ENCODE measurements at places on chromosomes 16 and 17. TPM values are rescaled to one million over a fixed set of nuclear protein-coding genes. Genes with fewer than 3 reads are reported as not detected.
A peak's percentile ranks its signal among the peaks of the same experiment; 100 is the strongest.

GRCh38 chr17:29069526-29070041 lies 26.6 kb downstream of the PIPOX start:
- no peaks in the 10 kb centered on the region for H3K4me1 ChIP-seq
- peaks cover 4% of the 10 kb centered on the region for H3K27me3 ChIP-seq
- no peak overlapping the region for H3K4me3 ChIP-seq

- H3K4me1 ChIP-seq: peaks cover 34% of the 10 kb centered on the region
- H3K27ac ChIP-seq: peak within 1 kb of the TSS; percentile 100
- peak; percentile 86 for DNase-seq
- H3K36me3 ChIP-seq: peaks cover 40% of the 10 kb centered on the region
Measured at GRCh38 chr17:4948166-4948930, at the start of gene PFN1. TSS of gene PFN1 (minus strand) at chr17:4948530. CDS start at chr17:4948394, 136 bp downstream.

- no peaks in the 10 kb centered on the region for H3K4me1 ChIP-seq
- no peak for DNase-seq
Measured at GRCh38 chr17:43998552-43998951, 5.9 kb upstream of the NAGS start.

GRCh38 chr16:73159296-73159695 lies 111.4 kb upstream of the ZFHX3 start:
- H3K27ac ChIP-seq: no peak overlapping the region
- DNase-seq: no peak
- no peaks in the 10 kb centered on the region for H3K4me1 ChIP-seq
- no peak overlapping the region for H3K4me3 ChIP-seq

GRCh38 chr16:67100569-67101310 lies 9.0 kb upstream of the PHAF1 start:
- no peak for DNase-seq
- H3K27ac ChIP-seq: no peak overlapping the region
- H3K4me3 ChIP-seq: no peak overlapping the region
- no peaks in the 10 kb centered on the region for H3K27me3 ChIP-seq
- peaks cover 2% of the 10 kb centered on the region for H3K4me1 ChIP-seq
- peaks cover 12% of the 10 kb centered on the region for H3K36me3 ChIP-seq

DNA sequence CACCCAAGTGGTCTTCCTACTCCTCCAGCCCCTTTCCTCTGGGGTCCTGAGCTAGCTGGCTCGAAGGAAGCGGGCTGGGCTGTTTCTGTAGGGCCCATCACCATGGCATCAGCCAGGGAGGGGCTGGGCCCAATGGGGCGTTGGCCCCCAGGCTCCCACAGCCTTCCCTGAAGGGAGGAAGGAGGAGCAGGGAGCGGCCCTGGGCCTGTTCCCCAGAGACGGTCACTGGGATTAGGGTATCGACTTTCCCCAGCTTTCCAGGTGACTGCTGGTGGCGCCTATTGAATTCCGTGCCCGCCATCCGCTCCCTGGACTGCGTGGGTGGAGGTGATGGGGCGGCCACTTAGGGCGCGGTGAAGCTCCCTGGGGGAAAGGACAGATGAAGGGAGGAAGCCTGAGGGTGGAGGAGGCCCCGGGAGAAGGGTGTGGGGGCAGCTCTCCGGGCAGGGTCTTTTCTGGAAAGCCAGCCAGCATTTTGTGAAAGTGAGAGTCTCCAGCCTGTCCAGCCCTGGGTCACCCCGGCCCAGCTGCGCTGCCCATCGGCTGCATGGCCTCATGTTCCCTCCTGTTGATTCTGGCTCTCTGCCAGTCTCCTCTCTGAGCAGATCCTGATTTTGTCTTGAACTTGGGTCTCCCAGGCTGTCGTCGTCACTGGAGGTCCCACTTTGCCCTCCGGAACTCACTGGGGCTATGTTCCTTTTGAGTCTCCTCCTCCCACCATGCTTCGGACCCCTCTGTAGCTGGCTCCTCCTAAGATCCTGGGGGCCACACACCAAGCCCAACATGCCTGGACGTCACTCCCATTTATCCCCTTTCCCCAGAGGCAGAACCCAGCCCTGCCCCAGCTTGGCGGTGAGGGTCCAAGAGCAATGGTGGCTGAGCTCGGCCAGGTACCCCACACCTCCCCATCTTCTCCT lies 9.8 kb downstream of the NHERF1 start:
- H3K4me1 ChIP-seq: peaks cover 53% of the 10 kb centered on the region
- H3K27me3 ChIP-seq: no peaks in the 10 kb centered on the region
- H3K36me3 ChIP-seq: peaks cover 12% of the 10 kb centered on the region
- DNase-seq: no peak

DNA sequence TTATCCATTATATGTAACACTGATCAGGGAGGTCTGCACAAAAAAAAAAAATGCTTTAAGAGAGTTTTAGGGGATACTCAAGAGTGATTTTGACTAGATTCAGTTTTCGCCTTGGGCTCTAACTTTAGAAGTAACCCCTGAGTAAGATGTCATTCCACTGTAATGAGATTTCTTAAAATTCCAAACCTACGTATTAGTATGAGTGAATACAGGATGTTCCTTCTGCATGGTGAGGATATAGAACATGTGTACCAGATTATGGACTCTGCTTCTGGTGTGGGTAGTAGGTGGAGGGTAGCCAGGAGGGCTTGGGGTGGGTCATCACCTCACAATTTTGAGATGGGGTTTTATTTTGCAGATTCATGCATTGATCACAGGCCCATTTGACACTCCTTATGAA lies 4.3 kb downstream of the UBE2Z start:
- H3K27me3 ChIP-seq: no peaks in the 10 kb centered on the region
- DNase-seq: no peak
- no peak overlapping the region for H3K27ac ChIP-seq
- H3K4me1 ChIP-seq: peaks cover 60% of the 10 kb centered on the region
- H3K36me3 ChIP-seq: peaks cover 46% of the 10 kb centered on the region

GRCh38 chr17:73983621-73984400 lies 219.7 kb upstream of the RPL38 start:
- DNase-seq: no peak
- H3K27ac ChIP-seq: no peak overlapping the region
- H3K4me3 ChIP-seq: no peak overlapping the region
- H3K4me1 ChIP-seq: peaks cover 13% of the 10 kb centered on the region

DNA sequence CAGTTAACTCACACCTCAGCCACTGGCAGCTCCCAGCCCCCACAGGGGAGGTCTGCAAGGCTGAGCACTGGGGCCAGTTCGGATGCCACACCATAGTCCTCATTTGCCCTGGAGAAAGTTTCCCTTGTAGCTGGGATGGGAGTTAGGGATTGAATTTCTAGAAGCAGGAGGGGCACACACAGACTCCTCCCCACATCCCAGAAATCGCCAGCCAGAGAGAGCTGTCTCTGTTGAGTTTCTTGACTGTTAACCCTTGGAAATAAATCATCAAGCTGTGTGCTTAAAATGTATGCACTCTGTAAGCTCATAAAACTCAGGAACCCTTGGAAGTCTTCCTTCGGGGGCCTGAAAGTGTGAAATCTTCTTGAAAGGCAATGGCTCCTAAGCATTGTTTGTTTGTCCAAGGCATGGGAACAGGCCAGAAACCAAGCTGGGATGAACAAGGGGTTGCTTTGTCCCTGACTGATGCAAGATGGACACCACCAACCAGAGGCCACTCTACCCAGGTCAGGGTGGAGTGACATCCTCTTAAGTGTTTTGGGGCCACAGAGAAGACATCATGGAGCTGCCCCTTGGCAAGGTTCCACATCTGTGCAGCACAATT lies 394 bp upstream of the PRM3 start:
- no peak for DNase-seq
- H3K27me3 ChIP-seq: peaks cover 5% of the 10 kb centered on the region
- H3K4me3 ChIP-seq: no peak overlapping the region
- no peaks in the 10 kb centered on the region for H3K36me3 ChIP-seq

DNA sequence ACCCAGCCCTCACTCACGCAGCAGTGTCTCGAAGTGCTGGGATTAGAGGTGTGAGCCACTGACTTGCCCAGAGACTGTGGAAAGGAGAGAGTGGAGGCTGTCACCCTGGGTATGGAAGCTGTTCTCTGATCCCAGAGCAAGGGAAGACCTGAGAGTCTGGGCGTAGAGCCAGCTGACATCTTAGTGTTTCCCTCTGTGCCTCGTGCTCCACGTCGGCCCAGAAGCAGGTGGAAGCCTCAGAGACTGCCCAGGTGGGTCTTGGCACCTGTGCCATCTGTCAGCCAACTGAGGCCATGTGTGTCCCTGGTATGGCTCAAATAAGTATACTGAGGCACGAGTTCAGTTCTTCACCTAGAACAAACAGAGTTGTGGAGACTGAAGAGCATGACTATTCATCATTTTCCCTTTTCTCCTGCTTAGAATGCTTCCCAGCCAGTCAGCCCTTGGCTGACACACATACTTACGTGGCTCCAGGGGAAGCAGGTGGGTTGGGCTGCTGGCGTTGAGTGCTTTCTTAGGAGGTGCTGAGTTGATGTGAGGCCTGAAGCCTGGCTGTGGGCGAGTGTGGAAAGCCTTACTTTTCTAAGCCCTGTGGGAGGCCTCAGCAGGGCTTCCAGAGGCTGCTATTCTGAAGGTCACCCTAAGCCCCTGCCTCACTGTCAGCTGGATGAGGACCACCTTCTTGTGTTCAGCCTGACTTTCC lies 8.1 kb downstream of the CTRL start:
- H3K4me1 ChIP-seq: peaks cover 6% of the 10 kb centered on the region
- no peak overlapping the region for H3K4me3 ChIP-seq
- peaks cover 1% of the 10 kb centered on the region for H3K36me3 ChIP-seq
- H3K27me3 ChIP-seq: no peaks in the 10 kb centered on the region
- DNase-seq: no peak
- H3K27ac ChIP-seq: no peak overlapping the region

DNA sequence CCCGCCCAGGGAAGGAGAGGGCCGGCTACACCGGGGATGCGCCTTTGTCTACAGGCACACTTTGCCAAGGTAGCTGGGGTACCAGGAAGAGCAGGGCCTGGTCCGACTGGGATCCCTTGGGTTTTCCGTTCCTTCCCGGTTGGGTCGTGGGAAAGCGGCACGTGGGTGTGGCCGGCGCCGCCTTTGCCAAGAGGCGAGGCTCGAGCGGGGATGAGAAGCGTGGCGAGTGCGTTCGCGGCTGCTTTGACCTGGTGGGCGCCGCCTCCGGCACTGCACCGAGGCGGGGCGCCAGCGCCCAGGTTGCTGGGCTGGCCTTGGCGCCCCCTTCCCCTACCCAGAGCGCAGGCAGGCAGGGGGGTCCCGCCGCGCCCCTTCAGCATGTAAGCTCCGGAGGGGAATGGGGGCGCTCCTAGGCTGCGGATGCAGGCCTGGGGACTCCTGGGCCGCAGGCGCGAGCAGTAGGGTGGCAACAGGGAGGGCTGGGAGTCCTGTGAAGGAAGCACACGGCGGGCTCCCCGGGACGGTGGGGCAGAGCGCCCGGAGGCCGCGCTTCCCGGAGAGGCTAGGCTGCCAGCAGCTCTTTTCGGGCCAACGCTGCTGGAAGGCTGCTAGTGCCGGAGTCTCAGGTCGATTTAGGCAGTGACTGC lies 2.0 kb downstream of the HAS3 start:
- H3K27me3 ChIP-seq: peaks cover 23% of the 10 kb centered on the region
- peaks cover 5% of the 10 kb centered on the region for H3K36me3 ChIP-seq
- H3K4me1 ChIP-seq: peaks cover 15% of the 10 kb centered on the region
- peak overlapping the region; percentile 35 for H3K4me3 ChIP-seq

DNA sequence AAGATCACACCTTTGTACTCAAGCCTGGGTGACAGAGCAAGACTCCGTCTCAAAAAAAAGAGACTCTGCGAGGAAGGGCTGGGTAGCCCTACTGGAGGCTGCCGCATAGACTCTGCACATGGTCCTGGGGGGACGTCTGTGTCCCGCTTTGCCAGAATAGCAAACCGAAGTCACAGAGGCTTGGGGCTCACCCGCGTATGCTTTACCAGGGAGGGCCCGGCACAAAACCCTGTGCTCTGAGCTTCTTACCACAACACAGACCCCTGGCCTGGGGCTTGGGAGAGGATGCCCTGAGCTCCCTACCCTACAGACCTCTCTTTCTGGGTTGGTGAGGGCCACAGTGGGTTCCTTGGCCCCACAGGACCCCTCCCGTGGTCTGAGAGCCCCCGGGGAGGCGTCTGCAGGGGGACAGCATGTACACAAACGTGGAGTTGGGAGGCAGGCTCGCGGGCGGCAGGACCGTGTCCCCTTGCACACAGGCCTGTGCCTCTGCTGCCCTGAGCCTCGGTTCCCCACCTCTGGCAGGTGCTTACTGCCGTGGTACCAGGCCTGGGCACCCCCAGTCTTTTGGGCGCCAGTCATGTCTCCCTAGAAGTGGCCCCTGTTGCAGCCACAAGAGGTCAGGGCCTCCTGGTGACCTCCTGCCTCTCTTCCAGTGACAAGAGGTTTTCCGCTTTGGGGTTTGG lies 13.8 kb downstream of the CPNE7 start:
- no peaks in the 10 kb centered on the region for H3K36me3 ChIP-seq
- peaks cover 6% of the 10 kb centered on the region for H3K4me1 ChIP-seq
- DNase-seq: no peak
- H3K27me3 ChIP-seq: no peaks in the 10 kb centered on the region

GRCh38 chr16:54930005-54930868 lies at the start of gene IRX5:
TSS of gene IRX5 (plus strand) at chr16:54930865. CDS start at chr16:54931199, 334 bp downstream.
- DNase-seq: peak; percentile 51
- peaks cover 1% of the 10 kb centered on the region for H3K36me3 ChIP-seq
- peak within 1 kb of the TSS; percentile 88 for H3K27ac ChIP-seq
- peaks cover 26% of the 10 kb centered on the region for H3K4me1 ChIP-seq
- H3K27me3 ChIP-seq: peaks cover 74% of the 10 kb centered on the region

DNA sequence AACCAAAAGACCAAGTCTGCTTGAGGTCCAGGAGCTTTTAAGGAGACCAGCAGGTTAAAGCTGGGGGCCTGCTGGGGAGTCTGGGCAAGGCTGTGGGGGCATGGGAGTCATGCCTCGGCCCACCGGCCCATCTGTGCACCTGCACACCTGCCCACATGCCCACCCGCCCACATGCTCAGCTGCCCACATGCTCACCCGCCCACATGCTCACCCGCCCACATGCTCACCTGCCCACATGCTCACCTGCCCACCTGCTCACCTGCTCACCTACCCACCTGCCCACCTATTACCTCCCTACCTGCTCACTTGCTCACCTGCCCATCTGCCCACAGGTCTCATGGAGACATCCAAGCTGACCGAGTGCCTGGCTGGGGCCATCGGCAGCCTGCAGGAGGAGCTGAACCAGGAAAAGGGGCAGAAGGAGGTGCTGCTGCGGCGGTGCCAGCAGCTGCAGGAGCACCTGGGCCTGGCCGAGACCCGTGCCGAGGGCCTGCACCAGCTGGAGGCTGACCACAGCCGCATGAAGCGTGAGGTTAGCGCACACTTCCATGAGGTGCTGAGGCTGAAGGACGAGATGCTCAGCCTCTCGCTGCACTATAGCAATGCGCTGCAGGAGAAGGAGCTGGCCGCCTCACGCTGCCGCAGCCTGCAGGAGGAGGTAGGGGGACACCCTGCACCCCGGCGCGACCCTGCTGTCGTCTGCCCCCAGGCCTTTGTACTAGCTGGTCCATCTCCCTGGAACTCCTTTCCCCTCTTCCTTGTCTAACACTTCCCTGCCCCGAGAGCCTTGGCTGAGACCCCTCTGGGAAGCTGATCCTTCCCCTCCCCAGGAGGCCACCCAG lies 14.0 kb downstream of the CARD14 start:
- H3K27me3 ChIP-seq: peaks cover 4% of the 10 kb centered on the region
- no peak overlapping the region for H3K27ac ChIP-seq
- no peak for DNase-seq
- H3K4me1 ChIP-seq: no peaks in the 10 kb centered on the region
- H3K4me3 ChIP-seq: no peak overlapping the region

- DNase-seq: no peak
- H3K4me1 ChIP-seq: no peaks in the 10 kb centered on the region
- H3K4me3 ChIP-seq: no peak overlapping the region
- H3K27me3 ChIP-seq: no peaks in the 10 kb centered on the region
Measured at GRCh38 chr16:55820615-55821014, 12.3 kb downstream of the CES1 start.

NPIPA2 gene
- 2.6 TPM for total RNA-seq

CLDN6 gene
- not detected for total RNA-seq

ABCA3 gene
- 8.3 TPM for total RNA-seq

FNDC8 gene
- total RNA-seq: not detected

BTBD17 gene
- total RNA-seq: not detected

Measured in activated naive CD8-positive, alpha-beta T cell treated with anti-CD3 and anti-CD28 coated beads, Interleukin-2, amount 10 ng/mL, durations not matched to agents 7 days and 5 days (primary cell).